ENCODE measurements at places on chromosomes 11 and 22. TPM values are rescaled to one million over a fixed set of nuclear protein-coding genes. Genes with fewer than 3 reads are reported as not detected.
A peak's percentile ranks its signal among the peaks of the same experiment; 100 is the strongest.

- DNase-seq: no peak
Measured at GRCh38 chr11:61966734-61967115, 709 bp downstream of the FTH1 start.

DNA sequence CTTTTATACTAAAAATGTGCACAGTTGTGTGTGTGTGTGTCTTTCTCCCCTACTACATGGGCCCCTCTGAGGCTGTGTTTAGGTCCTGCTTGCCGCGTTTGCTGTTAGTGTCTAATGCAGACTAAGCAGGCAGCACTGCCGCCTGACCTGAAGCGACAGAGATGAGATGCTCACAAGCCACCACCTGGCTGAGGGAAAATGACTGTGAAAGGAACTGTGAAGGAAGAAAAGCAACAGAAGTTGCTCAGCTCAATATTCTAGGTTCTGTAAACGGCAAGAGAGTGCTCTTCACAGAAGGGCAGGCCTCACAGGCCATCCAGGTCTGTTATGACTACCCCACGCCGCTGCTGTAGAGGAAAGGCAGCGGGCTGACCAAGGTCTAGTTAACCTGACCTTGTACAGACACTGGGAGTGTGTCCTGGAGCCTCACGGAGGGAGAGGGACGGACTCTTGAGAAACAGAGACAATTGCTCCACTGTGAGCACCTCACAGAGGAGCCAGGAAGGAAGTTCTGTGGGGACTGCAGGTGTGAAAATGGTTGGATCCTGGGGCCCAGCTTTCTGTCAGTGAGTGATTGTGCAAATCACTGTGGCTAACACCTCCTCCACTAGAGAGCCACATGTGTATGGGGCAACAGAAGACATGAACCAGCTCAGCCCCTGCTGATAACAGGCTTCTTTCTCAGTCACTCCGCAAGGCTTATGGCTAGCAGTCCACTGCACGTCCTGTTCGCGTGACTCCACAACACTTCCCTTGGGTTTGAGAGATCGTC, 31.3 kb upstream of the YPEL1 start:
- DNase-seq: no peak

- no peak for DNase-seq
Measured at GRCh38 chr22:44098021-44098739, 74.1 kb downstream of the PARVB start.

GRCh38 chr11:7969756-7970646, 4.8 kb upstream of the NLRP10 start:
- DNase-seq: no peak

DNA sequence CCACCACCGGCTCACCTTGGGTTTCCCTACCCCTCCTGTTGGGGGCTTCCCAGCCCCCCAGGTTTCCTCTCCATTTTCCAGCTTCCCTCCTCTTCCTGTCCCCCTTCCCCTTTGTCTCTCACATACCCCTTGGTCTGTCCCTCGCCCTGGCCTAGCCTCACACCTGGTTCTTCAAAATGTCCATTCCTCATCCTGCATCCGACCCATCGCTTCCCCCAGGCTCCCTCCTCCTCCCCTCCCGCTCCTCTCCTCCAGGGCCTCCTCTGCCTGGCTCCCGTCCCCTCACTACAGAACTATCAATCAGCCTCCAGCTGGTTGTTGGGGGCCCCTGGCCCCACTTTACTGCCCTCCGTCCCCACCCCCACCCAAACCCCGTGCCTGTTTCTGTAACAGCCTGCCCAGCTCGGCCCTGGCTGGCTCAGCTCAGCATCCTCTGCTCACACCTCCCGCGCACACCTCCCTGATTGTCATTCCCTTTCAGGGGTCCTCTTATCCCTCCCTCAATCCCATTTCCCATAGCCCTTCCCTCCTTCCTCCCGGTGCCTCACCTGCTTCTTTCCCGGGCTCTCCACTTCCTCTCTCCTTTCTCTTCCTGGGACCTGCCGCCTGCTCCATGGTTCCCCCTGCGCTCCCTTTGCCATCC, 1.2 kb downstream of the CNIH2 start:
- no peak for DNase-seq

GRCh38 chr22:47449508-47450270, 687.2 kb downstream of the TBC1D22A start:
- no peak for DNase-seq

DNA sequence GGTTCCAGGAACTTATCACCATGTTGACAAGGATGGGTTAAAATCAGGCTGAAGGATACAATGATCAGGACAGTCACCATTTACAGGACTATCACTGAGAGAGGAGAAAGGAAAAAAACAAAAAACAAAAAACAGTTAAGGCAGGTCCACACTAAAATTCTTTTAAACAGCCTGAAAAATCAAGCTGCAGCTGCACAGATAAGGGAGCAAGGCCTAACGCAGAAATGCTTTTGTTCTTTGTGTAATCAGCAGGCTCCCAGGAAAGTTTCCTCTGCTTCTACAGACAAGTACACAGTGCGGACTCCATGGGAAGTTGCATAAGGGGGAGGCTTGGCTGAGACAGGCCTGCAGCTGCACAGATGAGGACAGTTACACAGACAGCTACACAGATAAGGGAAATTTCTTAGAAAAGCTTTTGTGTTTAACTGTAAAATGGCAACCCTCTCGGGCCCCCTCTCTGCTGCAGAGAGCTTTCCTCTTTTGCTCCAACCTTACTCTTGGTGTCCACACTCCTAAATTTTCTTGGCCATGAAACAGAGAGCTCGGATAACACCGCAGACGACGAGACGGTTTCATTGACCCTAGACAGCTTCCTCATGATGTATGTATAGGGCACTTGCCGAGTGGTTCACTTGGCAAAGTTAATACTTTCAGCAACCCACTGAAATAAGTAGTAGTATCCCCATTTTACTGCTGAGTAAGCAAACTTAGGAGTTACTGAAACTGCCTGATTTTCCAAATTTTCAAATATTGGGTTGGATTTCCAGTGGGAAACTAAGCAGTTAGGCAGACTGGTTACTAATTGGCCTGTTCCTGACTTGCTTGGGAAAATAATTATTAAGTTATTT, 45.5 kb downstream of the PIWIL3 start:
- no peak for DNase-seq

The LRRC4C gene
- total RNA-seq: not detected

DNA sequence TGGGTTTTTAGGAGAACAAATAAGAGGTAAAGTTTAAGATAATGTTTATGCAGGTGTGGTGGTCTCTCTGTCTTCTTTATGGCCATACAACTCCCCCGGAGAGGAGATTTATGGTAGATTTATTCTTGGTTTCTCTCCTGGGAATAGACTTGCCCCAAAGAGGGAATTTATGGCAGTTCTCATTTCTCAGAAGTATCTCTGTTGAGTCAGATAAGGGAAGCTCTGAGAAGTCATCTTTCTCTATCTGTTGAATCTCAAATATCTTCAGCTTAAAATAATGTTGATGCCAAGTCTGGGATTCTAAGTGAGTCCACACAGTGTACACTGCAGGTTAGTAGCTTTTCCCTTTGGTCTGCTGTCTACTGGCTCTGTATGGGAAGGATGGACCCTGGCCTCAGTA, 276.4 kb upstream of the PLET1 start:
- DNase-seq: no peak

The C11orf65 gene
- total RNA-seq: 0.86 TPM

The GRM5 gene
- not detected for total RNA-seq

DNA sequence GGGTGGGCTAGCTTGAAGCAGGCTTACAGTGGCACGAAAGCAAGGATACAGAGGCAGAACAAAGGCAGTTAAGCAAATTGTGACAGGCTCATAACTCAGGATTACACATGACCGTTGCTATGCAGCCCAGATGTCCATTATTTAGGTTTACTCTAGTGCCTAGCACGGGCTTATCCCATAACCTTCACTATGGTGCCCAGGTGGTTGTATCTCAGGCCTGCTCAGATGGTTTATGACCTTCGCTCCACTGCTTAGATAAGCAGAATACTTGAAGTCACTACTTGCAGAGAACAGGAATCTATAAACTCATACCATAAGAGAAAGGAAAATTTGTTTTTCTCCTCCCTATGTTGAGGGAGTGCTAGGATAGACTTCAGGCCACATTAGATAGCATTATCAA, 9.0 kb downstream of the OR6M1 start:
- no peak for DNase-seq

GRCh38 chr11:62958547-62959421, 26.0 kb downstream of the SLC22A6 start:
- DNase-seq: peak; percentile 79

- DNase-seq: no peak
Measured at GRCh38 chr11:36395978-36396736, 100.1 kb downstream of the PRR5L start.

DNA sequence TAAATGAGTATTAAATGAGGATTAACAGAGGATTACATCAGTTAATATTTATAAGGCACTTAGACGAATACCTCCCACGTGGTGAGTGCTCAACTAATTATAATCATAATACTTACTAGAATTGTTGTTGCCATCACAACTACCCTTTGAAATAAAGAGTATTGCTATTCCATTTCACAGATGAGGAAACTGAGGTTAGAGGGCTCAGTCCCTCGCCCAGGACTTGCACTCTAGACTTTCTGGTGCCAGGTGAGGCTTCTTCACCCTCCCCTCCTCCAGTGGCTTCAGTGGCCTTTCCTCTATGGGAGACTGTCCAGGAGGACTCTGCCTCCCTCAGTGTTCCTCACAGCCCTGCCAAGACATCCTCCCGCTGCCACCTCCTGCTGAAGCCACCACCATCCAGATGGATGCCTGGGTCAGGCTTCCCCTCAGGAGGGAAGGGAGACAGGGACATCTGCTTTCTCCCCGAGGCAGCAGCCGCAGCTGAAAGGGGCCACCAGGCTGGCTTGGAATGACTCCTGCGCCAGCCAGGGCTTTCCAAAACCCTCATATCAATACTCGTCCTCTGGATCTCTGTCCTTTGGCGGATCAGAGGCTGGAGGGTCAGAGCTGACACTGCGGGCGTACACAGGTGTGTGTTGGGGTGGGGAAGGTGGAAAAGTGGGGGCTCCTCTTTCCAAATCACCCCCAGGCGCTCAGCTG, 580.1 kb downstream of the BUD13 start:
- no peak for DNase-seq

The FIBIN gene
- 4.0 TPM for total RNA-seq

The OMP gene
- total RNA-seq: not detected

DNA sequence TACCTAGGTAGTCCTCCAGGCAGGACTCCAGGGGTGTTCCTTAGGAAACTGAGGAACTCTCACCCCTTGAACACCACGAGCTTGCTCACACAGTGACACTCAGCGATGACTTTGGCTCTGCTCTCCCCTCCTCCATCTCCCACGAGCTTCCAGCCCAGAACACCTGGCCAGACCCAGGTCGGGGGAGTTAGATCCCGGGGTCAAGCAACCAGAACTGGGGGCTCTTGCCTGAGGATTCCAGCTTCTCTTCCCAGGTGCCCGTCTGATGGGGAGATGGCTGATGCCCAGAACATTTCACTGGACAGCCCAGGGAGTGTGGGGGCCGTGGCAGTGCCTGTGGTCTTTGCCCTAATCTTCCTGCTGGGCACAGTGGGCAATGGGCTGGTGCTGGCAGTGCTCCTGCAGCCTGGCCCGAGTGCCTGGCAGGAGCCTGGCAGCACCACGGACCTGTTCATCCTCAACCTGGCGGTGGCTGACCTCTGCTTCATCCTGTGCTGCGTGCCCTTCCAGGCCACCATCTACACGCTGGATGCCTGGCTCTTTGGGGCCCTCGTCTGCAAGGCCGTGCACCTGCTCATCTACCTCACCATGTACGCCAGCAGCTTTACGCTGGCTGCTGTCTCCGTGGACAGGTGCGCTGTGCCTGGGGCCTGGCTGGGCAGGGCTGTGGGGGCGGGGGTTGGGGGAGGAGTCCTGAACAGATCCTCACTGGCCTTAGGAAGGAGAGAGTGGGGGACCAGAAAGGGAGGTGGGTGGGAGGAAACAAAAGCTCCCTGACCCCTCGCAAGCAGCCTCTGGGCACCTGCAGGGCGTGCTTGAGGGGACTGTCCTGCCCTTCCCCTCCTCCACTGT, at the start of gene GALR3:
Gene GALR3, plus strand, starts transcription at position 249 of the 852 bp plus-strand sequence. Its CDS starts 25 bp downstream, at position 274.
- DNase-seq: no peak

GRCh38 chr11:72070491-72070890, 9.9 kb downstream of the NUMA1 start:
- DNase-seq: no peak

GRCh38 chr22:21726650-21727049, 8.9 kb downstream of the YPEL1 start:
- no peak for DNase-seq

The ATL3 gene
- 30.8 TPM for total RNA-seq

DNA sequence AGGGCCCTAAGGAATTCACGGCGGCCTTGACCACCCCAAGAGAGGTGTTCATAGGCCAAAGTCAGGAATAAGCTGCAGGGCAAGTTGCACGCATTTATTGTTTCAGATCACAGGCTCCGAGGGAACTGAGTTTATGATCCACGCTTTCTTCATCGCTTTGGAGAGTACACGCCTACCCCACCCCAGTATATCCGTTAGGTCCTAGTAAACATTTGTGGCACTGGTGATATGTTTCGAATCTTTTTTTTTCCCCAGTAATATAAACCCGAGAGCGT, 805 bp downstream of the GANAB start:
- DNase-seq: no peak

DNA sequence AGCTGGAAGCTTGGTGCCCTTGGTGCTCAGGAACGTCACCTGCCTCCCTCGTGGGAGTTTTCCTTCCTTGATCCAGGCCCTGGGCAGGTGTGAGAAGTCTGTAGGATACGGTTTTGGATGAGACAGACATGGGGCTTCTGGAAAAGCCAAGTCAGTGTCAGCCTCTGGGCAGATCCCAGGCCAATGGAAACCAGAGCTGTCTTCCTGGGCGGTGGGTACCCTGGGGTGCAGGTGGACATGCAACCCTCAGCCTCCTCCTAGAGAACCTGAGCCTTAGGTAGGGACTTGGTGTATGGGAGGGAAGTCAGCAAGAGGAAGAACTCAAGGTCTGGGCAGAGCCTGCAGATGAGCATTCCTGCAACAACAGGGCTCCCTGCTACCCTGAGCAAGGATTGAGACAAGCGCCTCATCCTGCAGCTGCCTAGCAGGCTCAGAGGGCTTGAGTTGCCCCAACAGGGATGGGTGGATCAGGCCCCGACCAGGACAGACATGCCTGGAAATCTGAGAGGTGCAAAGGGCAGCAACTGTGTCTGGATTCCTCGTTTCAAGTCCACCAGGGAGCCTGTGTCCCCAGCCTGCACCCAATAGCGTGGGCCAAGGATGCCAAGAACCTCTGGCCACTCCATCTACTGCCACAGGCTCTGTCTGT, 37.6 kb upstream of the SYT13 start:
- no peak for DNase-seq

- no peak for DNase-seq
Measured at GRCh38 chr11:26623076-26623659, 51.1 kb upstream of the MUC15 start.
